Activated CD8-positive, alpha-beta memory T cell treated with anti-CD3 and anti-CD28 coated beads for 48 hours (primary cell): ENCODE measurements at places on chromosomes 2 and 18.

DNA sequence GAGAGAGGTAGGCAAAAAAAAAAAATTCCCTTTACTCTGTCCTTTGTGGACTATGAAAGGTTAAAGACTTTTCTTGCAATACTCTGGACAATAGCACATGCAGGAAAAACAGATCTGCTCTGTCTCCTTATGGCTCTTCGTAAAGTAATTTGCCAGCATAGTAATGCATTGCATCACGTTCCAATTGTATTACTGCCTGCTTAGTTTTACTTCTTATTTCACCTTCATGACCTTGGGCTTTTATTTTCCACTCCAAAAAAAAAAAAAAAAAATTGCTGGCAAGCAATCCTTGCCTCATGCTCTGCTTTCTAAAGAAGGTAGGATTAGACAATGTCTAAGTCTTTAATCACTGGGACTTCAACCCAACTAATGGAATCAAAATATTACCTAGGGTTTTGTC is 1802.7 kb downstream of the SUCLG1 start:
- DNase-seq, result no peak

DNA sequence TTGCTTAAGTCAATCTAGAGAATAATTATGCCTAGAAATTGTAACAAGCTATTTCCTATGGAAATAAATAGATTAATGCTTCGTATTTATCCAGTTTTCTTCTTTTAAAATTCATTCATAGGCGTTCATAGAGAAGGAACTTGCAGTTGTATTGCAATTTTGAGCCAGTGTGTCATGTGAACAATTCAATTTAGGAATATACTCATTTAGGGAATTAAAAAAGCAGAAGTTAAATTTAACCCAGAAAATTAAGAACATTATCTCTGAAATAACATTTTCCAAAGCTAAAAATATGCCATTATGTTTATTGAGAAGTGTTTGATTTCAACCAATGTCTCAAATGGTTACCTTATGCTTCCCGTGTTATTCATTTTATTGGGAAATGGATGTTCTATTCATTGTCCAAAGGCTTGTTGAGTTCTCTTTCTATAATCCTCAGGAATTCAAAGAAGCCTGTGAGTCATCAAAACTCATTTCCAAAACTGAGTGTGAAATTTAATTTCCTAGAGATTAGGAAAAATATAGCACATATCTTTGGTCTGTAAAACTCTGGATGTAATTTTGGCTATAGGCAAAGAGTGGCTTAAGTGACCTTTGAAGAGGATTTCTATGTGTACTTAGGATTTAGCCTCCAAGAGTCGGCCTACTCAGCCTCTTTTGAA is 99.7 kb downstream of the SLC8A1 start:
- DNase-seq, result no peak

- DNase-seq, result no peak
Observed at GRCh38 chr2:209876211-209876610, 104.6 kb downstream of the UNC80 start.

DNA sequence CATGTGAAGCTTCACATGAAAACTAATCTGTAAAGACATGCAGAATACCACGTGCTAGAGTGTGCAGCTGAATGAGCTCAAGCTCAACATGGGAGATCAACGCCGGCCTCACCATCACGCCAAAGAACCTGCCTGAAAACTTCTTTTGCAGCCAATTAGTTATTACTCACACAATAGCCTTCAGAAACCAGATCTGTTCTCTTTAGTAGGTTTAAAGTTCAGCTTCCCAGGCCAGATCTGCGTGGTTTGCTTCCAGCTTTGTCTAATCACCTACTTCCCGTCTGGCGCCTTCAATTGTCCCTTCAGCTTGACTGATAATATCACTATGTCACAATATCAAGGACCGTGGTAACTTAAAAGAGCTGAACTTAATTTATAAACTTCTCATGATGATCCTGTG is 68.0 kb upstream of the ZNF236 start:
- DNase-seq, result no peak

DNA sequence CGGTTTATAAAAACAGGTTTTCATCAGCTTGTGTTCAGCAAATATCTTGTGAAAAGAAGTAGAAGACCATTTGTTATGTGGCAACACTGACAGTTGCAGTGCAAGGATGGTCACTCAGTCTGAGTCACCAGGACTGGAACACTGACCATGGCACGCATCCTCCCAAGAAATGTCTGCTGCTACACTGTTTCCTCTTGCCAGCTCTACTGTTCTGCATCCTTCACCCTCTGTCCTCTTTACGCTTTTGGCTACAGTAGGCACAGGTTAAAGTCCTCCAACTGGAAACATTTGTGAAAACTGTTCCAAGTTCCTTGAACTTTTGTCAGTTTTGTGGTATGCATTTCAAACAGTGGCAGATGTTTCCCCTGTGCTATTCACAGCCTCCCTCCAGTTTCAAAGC is 39.4 kb downstream of the OSR1 start:
- DNase-seq, result no peak

DNA sequence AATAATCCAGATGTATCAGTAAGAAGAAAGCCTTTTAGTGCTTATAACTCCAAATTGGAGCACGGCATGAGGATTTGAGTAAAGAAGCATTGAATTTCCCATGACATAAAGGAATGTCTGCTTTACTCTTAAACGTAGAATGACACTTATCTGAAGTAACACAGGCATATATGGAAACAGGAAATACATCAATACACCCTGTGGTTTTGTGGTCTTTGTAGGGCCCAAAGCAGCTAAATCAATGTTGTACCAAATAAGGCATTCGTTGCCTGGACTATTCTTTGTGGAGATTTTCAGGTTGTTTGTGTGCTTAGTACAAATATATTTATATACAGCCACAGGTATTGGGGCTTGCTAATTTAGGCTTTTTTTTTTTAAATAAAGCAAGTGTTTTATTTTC is 660.5 kb downstream of the LRRTM4 start:
- no peak for DNase-seq

- no peak for DNase-seq
Observed at GRCh38 chr2:217127744-217128143, 267.9 kb upstream of the TNP1 start.

DNA sequence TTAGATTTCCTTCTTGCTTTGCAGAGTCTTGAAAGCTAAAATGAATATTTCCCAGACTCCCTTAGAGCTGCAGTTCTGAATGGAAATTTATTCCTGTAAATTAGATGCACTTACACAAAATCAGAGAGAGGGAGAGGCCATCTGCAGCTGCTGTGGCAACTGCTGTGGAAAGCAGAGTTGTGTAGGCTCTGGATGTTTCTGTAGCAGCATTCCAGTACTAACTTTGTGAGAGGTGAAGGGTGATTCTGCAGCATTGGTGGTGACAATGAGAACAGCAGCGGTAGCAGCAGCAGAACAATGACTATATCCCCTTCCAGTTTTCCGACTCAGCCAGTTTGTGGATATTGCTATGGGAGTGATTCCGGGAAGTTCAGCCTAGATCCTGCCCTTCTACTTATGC is 433.0 kb upstream of the REG3G start:
- no peak for DNase-seq

DNA sequence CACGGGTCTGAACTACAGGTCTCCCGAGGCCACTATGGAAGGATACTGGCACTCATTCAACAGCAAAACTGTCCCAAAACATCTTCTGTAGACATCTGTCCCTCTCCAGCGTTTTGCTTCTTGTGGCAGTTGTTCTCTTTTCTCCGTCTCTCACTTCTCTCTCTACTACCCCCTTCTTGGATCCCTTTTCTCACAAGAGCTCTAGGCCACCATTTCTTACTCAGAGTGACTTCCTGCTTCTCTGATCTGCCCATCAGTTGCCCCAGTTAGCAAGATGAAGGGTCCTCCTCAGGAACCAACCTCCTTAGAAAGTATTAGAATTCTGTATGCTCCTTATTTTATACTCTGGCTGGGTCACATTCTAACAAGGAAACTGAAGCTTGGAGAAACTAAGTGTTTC is 32.6 kb downstream of the BCL2 start:
- no peak for DNase-seq

GRCh38 chr2:98293931-98294687 is 52.1 kb upstream of the CNGA3 start:
- no peak for DNase-seq

DNA sequence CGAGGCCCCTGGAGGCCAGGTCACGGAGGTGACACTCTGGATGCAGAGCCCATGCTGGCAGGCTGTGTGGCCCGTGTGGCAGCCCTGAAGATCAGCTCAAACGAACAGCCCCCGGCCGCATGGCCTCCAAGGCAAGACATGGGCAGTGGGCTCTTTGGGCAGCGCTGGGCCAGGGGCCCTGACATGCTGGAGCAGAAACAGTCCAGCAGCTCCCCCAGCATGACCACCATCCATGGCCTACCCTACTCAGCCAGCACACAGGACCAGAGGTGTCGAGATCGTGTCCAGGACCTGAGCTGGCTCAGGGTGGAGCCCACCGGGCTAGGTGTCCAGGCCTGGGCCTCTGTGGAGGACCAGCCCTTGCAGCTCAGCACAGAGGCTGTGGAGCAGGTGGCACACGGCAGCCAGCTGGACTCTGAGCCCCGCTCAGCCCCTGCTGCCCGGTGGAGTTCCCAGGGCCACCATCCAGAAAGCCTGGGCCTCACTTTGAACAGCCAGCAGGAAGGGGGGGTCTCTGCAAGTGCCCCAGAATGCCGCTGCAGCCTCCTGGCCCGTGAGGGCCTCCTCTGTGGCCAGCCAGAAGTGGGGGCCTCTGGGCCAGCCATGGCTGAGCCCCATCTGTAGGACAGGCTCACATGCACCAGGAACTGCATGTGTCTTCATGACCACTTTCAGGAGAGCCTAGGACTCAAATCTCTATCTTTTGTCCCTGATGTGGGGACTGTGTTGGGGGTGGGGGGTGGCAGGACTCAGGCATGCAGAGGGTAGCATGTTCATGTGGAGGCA is 8.9 kb downstream of the AMER3 start:
- DNase-seq, result no peak

DNA sequence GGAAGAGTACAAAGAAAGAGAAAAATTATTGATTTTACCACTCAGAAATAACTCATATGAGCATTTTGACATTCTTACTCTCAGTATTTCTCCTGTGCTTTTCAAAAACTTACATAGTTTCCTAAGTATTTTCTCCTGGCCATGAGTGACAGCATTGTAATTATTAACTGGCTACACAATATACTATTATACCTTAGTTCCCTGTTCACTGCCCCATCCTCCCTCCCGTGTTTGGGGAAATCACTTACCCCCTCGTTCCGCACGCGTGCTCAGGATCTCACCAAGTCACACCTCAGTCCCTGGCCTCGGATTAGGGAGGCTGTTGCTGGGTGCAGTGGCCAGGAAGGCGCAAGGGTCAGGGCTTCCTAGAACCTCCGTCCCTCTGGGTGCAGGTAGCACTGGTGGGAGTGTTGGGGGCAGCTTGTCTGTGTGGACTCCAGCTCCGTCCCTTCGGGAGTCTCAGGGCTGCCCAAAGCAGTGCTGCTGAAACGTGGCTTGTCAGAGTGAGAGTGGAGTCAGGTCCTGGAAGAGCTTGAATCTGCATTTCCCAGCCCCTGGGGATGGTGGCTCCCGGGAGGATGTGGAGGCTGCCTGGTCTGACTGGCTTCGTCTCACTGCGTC is 23.2 kb downstream of the ATG4B start:
- DNase-seq, result no peak

DNA sequence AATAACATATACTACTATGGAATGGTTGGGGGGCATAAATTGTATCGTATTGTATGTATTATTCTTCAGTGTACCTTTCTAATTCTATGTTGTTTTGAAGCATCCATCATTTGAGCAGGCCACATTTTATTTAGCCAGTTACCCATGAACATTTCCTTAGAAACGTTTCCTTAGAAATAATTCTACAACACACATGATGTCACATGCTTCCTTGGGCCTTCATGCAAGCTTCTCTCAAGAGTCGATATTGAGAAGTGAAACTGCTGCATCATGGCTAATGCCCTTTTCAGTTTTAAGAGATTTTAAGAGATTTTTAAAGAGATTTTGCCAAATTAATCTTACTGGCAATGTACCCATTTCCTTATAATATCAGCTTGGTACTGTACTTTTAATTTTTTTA is 63.9 kb downstream of the ALPK2 start:
- DNase-seq, result no peak

GRCh38 chr2:99444222-99444621 is 45.6 kb downstream of the REV1 start:
- DNase-seq, result no peak

GRCh38 chr2:199668645-199669044 is 182.3 kb downstream of the FTCDNL1 start:
- no peak for DNase-seq

GRCh38 chr18:47595831-47596501 is 334.5 kb downstream of the SMAD2 start:
- DNase-seq, result no peak

GRCh38 chr2:129619471-129619870 is 360.0 kb upstream of the RAB6C start:
- no peak for DNase-seq

- no peak for DNase-seq
Observed at GRCh38 chr2:53268086-53268485, 499.5 kb upstream of the CHAC2 start.

DNA sequence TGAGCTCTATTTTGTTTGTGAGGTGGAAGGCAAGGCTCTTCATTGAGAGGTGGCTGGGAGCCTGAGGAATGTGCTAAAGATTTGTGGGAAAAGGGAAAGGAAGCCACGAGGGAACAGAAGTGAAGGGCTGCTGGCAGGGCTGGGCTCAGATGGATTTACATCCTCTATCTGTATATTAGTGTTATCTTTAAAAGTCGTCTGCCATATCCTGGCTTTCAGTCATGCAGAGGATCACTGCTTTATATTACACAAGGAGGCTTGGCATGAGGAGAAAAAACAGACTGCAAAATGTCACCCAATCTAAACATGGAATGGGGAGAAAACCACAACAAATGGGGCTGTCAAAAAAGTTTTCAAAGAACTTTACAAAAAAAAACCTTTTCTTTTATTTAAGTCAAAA is 434.4 kb downstream of the HRH4 start:
- no peak for DNase-seq

DNA sequence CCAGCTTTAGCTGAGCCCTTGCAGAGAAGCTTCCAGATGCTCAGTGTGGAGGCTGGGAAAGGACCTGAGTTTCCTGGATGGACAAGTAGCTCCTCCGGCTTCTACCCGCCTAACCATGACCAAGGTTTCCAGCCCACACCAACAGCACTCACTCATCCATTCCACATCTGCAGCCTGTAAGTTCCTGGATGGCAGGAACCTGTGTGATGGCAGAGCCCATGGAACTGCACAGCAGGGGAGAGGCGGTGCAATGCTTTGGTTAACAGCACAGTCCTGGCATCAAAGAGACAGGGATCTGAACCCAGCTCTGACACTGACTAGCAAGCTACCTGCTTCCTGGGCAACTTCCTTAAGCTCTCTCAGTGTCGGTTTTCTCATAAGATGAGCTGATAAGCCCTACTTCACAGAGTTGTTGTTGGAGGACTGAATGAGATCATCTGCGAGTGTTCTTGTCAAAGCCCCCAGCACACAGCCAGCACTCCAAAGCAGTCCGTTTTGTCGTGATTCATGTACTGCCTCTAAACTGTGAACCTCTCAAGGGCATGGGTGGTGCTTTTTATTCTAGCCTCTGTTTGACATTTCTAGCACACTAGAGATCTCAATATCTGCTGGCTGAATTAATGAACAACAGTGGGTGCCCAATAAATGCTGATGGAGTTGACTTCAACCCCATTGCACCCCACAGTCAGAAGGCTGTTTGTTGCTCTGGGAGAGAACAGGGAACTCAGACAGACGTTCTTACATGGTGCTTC is 41.6 kb upstream of the OTOF start:
- no peak for DNase-seq

GRCh38 chr18:36887114-36887513 is 58.2 kb downstream of the KIAA1328 start:
- no peak for DNase-seq

- no peak for DNase-seq
Observed at GRCh38 chr2:121245120-121245820, 39.7 kb downstream of the TFCP2L1 start.
